ENCODE measurements at places on chromosomes 7 and 10.
A peak's percentile ranks its signal among the peaks of the same experiment; 100 is the strongest.

DNA sequence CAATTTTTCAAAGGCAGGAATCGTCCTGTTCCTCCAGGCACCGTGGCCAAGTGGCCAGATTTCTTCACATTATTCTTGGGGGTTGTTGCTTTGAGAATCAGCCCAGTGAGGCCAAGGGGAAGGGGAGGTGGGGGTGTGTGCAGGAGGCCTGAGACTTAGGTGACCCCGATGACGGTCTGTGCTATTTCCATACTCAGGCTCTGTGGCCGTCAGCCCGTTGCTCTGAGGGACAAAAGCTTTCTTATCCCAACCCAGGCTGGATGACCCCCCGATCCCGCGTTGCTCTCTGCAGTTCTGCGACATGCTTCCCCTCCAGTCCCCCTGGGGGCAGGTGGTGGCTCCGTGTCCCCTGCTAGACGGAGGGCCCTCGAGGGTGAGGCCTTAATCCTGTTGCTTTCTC is 14.2 kb downstream of the DOCK1 start:
- no peak for DNase-seq

- DNase-seq: no peak
Measured at GRCh38 chr10:111290649-111291048, 213.8 kb downstream of the ADRA2A start.

DNA sequence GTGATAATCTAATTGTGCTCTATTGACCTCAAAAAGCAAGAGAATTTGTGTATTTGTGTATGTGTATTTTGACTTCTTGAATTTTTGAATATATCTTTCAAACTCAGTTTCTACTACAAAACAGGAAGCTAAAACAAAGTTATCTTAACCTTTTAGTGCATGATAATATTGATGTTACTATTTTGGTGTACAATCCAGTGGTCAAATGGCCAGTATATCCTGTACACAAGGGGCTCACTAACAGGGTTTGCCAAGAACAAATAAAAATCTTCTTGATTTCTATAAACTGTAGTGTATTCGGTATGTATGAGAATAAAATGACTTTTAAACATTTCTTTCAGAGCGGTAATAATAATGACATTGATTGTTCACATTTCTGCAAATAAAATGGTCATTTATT is 69.6 kb downstream of the FOXP2 start:
- DNase-seq: no peak

DNA sequence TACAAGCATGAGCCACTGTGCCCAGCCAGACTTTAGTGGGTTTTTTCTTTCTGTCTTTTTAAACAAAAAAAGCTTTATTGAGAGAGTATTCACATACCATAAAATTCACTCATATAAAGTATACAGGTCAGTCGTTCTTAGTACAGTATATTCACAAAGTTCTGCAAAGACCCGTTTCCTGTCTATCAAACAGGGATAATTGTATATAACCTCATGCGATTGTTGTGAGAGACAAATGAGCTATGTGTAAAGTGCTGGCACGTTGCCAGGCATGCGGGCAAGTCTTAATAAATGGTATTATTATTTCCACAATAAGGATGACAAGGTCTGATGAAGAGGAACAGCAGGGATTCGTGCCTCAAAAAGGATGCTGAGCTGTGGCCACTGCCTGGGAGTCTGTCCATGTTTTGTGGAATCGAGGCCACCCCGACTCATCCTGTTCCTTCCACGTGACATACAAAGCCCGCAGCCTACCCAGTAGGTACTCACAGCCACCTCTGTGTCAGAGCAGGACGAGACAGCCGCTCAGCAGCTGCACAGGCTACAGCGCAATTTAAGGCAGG is 51.6 kb downstream of the SMKR1 start:
- DNase-seq: peak; percentile 22

- DNase-seq: no peak
Measured at GRCh38 chr7:137980308-137980707, 21.6 kb downstream of the CREB3L2 start.

GRCh38 chr7:35185908-35186731 is 67.8 kb downstream of the TBX20 start:
- DNase-seq: no peak

DNA sequence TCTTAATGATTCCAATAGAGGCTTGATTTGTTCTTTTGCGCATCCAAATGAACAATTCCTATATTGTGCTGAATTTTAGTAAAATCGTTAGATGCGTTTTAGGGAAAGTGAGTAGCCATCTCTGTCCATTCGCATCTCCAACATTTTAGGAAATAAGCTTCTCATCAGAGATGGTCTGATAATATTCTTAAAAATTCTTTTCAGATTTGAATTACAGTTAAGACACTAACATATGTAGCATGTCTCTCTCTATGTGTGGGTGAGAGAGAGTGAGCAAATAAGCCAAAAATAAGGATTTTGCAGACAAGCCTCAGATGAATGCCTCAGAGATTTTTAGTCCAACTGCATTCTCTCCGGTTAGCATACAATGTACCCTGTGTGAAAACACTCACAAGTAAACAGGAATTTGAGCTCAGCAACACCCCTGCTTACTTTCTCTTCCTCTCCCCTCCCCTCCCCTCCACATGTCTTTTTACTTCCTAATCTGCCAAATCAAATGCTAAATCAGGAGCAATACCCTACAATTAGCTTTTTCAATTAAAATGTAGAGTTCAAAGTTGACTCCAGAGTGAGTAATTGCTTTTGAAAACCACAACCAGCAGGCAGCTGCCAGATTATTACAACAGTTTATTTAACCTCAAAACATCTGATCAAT is 354.4 kb downstream of the CRPPA start:
- no peak for DNase-seq

DNA sequence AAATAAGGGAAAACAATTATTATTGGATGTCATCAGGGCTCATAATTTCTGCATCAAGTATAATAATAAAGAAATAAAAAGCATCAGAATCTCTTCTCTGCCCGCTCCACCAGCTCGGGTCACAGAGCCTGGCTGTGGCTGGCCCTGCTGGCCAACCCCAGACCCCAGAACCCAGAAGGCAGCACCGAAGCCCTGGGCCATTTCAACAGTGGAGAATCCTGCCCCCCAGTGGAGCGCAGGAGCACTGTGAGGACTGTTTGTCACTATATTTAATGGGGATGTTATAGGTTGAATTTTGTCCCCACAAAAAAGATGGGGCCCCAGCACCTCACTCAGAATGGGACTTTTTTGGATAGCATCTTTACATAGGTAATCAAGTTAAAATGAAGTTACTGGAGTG is 27.3 kb downstream of the DENND11 start:
- no peak for DNase-seq

DNA sequence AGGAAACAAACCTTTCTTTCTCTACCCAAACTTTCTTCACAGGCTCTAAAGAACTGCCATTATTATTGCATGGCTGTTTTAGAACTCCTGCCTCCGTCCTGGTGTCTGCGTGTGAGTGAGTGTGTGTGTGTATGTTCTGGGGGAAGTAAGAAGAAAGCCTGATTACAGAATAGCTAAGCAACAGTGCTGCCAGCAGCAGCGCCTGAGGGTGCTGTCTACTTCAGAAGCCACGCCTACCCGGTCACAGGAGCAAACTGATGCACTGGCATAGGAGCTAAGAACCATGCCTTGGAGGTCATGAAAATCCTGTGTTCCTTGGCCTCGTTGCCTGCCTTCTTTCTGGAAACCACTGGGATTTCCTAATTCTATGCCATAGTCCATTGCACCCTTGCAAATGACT is 25.2 kb downstream of the LIPK start:
- DNase-seq: no peak

GRCh38 chr10:116836083-116836482 is 13.2 kb upstream of the ENO4 start:
- no peak for DNase-seq

- no peak for DNase-seq
Measured at GRCh38 chr7:137989094-137989493, 12.8 kb downstream of the CREB3L2 start.

DNA sequence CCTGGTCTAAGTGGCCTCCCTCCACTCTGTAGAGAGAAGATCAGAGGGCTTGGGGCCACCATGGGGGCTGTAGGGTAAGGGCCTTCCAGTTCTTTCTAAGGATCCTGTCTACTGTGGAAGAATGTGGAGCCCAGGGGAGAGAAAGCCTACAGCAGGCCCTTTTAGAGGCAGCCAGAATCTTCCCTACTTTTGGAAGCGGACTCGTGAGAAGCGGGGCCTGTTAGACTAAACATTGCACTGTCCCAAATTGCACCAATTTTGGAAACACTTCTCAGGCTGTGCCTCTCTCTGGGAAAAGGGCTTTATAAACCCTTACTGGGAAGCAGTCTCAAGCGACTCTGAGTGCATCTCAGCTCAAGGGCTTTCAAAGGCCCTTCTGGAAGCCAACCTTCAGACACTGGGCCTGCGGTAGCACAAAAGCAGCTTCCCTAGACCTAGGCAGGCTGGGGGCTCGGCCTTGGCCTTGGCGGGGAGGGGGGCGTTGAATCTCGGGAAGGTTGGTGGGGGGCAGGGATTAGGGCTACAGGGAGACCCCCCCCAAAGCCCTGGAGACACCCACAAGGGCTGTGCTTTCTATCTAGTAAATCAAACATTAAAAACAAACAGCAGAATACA is 298.1 kb downstream of the GFRA1 start:
- no peak for DNase-seq

Measured in stimulated activated CD4-positive, alpha-beta T cell treated with anti-CD3 and anti-CD28 coated beads, Interleukin-2, amount 100 ng/mL, for 48 hours (primary cell).